Activated naive CD4-positive, alpha-beta T cell (primary cell): ENCODE measurements at places on chromosomes 1 and 21.

DNA sequence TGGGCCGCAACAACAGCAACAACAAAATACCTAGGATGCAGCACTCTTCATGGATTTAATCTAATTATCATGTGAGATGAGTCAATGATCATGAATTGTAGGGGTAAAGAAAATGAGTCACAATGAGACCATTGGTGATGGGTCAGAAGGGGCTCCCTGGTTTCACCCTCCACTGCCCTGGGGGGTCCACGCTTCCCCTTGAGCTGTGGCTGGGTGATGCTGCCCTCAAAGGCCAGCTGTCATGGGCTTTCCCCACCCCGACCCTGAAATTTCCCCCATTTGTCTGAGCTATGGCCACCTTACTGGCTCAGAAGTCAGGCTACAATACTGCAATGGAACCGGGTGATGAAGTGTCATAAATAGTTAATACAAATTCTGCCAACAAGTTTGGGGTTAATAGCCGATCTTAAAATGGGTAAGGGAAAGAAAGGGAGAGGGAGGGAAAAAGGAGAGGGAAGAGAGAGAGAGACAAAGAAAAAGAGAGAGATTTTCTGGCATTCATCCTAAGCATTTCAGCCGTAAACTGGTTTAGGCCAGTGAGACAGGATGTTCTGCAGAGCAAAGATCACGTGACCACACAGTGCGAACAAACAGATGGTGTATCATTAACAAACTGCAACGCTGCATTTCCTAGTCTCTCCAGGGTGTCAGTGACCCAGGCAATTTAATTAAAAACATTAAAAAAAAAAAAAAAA lies 143.4 kb upstream of the ERRFI1 start:
- DNase-seq: no peak

DNA sequence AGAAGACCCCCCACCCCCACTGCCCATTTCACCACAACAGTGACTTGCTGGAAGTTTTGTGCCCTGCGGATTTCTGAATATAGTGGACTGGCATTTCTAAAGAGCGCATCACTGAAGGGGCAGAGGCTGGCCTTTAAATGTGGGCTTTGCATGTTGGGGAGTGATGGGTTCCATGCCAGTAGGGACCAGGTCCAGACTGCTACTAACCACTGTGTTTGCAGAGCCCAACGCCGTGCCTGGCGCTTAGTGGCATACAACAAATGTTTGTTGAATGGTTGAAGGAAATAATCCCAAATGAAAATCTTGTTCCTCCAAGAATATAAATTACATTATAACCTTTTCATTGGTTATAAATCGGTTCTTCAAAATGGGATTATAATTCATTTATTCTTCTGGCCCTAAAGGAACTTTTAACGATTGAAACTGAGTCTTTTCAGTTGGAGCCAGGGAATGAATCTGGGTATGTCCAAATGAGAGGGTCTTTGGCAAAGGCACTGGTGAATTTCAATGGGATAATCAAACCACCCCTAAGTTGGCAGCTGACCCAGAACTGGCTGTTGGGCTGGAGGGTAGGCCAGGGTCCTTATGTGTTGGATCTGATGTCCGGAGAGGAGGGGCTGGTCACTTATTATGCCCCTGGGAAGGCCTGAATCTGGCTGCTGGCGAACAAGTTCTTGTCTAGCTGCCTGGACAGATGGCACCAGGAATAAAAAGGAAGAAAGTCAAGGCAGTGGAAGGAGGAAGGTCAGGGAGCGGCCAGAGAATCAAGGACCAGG lies 13.8 kb upstream of the SDHB start:
- no peak for DNase-seq

DNA sequence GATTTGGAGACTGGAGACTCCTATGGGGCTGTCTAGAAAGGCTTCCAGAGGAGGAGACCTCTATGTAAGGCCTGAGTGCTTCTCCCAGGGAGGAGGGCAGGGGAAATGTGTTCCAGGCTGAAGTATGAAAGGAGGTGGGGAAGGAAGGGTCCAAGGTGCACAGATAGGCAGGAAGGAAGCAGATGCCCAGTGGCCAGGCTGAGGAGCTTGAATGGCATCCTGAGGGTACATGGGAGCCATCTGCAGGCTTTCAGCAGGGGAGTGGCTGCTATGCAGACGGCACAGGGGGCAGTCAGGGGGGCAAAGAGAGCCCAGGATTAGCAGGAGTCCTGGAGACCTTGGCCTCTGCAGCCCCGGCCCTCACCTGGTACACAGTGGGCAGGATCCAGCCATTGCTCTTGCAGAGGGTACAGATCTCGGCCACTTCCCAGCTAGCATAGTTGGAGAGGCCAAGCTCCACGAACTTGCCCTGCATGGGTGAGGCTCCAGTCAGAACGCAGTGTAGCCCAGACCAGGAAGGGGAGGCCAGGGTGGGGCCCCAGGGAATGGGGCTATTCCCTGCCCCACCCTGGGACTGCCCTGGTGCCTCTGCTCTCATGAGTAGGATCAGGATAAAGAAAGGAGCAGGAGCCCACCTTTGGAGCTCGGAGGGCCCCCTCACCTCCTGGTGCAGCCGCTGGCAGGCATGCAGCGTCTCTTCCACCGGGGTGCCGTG lies 4.0 kb downstream of the AKR7A2 start:
- DNase-seq: no peak

GRCh38 chr1:24362982-24363614 lies 43.9 kb downstream of the GRHL3 start:
- no peak for DNase-seq

GRCh38 chr1:5579966-5580365 lies 412.3 kb downstream of the NPHP4 start:
- DNase-seq: no peak

DNA sequence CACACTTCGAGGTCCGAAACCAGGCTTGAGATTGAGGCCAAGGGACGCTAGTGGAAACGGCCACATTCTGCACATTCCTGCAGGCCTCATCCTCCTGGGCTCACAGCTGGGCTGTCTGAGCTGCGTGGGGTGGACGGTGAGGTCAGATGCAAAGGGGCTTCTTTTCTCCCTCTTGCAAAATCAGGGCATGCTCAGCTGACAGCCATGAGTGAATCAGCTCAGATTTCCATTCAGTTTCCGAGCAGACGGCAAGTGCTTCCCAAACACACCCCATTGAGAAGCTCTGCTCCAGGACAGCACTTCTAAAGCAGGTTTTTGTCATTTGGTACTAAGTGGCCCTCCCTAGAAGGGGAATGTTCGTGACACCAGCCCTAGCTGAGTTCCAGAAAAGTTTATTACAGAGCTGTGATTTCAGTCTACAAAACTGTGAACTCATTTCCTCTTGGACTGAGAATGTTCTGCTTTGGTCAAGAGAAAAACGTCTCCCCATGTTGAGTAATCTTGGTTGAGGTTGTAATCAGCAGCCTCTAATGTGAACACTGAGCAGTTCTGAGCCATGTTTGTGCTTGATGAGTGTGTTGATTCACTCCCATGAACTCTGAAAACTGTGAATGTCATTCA lies 10.0 kb downstream of the PDPN start:
- no peak for DNase-seq
